Right atrium auricular region (tissue), 2 donors: ENCODE measurements at places on chromosomes 7 and 10. TPM values are rescaled to one million over a fixed set of nuclear protein-coding genes. Genes with fewer than 3 reads are reported as not detected.

Gene PROSER2
- 3.1 TPM for total RNA-seq

Gene ADCY1
- total RNA-seq: 3.2 TPM

Gene PLA2G12B
- 0.90 TPM for total RNA-seq

Gene MYL10
- not detected for total RNA-seq

Gene FAM25G
- total RNA-seq: not detected
